ENCODE measurements at places on chromosomes 13 and 19.

DNA sequence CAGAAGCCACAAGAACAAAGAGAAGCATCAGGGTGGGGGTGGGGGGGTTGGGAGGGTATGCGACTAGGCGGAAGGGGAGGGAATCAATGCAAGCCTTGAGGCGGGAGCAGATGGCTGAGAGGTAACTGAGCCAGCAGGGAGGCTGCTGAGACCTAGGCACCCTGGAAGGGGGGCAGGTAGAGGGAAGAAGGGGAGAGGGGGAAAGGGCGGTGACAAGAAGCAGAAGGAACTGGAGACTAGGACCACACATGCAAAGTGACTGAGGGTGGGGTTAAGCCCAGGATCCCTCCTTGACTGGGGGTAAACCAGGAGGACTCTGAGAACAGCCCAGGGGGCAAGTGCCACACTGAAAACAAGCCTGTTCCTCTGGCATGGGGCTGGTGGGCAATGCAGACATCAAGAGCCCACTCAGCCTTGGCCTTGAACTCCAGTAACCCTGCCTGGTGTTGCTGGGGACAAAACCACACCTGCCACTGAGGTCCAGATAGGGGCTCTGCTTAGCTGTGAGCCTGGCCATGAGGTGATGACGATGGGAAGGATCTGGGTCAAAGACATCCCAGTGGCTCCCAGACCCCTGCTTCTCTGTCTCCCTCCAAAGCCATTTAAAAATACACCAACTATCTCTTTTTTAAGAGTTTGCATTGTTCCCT is 20.3 kb downstream of the OPA3 start:
- no peak for DNase-seq

GRCh38 chr13:20142927-20143480 is 17.8 kb downstream of the GJA3 start:
- DNase-seq = no peak

GRCh38 chr19:18191640-18192062 is 1.4 kb upstream of the MPV17L2 start:
- DNase-seq = no peak

- no peak for DNase-seq
Observed at GRCh38 chr19:38989066-38989605, 13.6 kb upstream of the FBXO17 start.

- no peak for DNase-seq
Observed at GRCh38 chr19:57212109-57212508, 18.7 kb upstream of the AURKC start.

GRCh38 chr19:42155796-42156195 is 23.6 kb upstream of the POU2F2 start:
- no peak for DNase-seq

DNA sequence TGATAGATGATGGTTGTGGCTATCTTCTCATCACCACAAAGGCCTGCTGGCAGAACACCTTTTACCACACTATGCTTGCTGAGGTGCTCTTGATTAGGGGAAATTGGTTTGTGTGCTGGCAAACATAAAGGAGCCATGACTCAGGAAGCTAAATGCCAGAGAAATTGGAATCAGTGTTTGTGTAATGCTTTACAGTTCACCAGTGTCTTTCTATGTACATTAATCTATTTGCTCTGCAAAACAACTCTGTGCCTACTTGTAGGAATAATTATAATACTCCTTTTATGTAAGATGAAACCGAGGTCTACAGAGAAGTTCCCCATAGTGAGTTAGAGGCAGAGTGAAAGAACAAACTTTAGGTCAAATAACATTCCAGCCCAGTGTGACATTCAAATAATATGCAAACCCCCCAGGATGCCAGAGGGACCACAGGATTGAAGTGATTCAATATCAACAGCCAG is 390.5 kb upstream of the HTR2A start:
- DNase-seq = no peak

- no peak for DNase-seq
Observed at GRCh38 chr19:49338691-49339300, 3.6 kb downstream of the CD37 start.

- DNase-seq = no peak
Observed at GRCh38 chr13:90238413-90238812, 1109.1 kb upstream of the MIR17HG start.

- DNase-seq = no peak
Observed at GRCh38 chr13:107329991-107330390, 762.1 kb upstream of the ARGLU1 start.

- no peak for DNase-seq
Observed at GRCh38 chr19:57620673-57621348, 6.8 kb downstream of the ZNF134 start.

GRCh38 chr13:40271931-40272775 is 394.3 kb downstream of the FOXO1 start:
- DNase-seq = peak; percentile 31

GRCh38 chr13:60111691-60112090 is 52.0 kb downstream of the DIAPH3 start:
- DNase-seq = no peak

- no peak for DNase-seq
Observed at GRCh38 chr19:12000152-12000981, 35.1 kb downstream of the ZNF433 start.

- DNase-seq = no peak
Observed at GRCh38 chr19:56572589-56572988, 5.3 kb downstream of the ZNF470 start.

DNA sequence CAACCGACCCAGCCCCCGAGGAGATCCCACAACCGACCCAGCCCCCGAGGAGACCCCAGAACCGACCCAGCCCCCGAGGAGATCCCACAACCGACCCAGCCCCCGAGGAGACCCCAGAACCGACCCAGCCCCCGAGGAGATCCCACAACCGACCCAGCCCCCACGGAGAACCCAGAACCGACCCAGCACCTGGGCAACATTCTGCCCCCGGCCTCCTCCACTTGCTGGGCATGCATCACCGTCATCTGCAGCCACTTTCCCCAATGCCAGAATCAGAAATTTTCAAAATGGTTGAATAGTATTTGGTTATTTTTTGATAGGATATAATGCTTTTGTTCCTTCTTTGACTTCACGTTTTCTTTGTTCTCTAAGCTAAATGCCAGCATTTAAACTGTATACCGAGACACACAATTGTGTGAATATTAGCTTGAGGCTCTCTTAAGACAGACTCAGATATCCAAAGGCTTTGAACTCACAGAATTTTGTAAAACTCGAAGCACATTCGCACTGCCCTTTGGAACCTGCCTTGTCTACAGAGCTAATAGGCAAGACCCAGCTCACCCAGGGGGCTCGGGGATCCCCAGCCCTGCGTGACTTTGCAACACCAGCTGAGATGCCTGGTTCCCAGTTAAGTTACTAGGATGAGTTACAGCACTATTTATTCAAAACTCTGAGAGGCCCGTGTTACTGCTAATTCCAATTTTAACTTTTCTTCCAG is 15.5 kb upstream of the RASA3 start:
- DNase-seq = no peak

- no peak for DNase-seq
Observed at GRCh38 chr13:89733829-89734228, 1613.7 kb upstream of the MIR17HG start.

- no peak for DNase-seq
Observed at GRCh38 chr19:53519446-53519845, 18.5 kb upstream of the ZNF331 start.

- DNase-seq = no peak
Observed at GRCh38 chr13:70769817-70770216, 661.6 kb upstream of the KLHL1 start.

DNA sequence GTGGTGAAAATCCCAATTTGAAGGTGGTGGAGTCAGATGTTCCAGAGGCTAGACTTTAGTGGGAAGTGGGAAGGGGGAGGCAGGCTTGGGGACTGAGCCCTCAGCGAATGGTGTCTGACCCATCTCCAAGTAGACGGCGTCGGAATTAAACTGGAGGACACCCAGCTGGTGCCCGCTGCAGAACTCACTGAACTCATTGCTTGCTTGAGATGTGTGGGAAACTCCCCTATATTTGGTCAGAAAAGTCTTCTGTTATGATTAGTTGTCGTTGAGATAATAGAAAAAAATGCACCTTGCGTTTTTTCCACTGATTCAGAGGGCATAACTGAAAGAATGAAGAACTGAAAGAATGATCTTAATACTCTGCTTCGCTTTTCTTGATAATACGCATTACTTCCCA is 871 bp upstream of the ZNF583 start:
- DNase-seq = no peak

DNA sequence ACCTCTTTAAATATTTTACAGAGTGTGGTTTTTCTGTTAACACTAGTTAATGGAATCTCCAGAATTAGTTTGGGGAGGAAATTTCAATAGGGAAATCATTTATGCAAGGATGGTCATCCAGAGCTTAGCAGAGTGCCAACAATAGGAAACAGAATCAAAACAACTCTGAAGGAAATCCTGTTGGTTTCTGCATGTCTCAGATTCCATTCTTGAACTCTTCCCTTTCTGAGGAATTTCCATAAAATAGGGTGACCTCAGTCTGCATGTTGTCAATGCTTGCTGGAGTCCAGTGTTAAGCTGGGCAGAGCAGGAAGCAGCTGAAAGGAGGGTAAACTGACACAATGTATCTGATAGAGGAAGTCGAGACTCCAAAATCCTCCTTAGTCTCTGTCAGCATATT is 16.9 kb downstream of the CBY2 start:
- DNase-seq = no peak

DNA sequence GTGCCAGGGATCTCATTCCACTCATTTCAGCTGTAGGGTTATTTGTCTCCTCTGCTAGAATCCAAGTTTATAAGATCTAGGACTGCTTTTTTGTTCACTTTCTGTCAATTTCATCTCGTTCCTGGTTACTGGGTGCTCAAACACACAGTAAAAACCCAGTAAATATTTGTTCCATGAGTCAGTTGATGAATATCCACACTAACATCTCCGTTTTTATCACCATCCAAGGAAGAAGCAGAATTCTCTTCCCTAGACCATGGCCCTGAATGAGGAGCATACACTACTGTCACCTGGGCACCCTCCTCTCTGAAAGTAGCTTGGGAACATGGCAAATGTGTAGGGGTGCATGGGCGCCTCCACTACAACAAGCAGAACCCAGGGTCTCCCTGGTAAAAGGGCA is 390.8 kb downstream of the FOXO1 start:
- DNase-seq = no peak

DNA sequence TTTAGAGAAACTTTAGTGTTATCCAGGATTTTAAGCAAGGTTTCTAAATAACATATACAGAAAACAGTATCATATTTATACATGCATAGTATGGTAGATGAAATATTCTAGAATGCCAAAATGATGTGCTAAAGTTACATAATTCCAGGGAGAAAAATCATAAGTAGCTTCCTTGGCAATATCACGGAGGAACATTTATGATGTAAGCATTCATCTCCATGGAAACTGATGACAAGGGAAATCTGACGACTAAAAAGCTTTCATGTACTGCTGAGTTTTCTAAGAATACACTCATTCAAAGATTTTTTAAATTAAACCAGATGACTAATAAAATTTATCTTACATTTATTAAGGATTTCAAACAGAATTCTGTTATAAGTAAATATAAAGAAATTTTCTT is 4.7 kb downstream of the TEX30 start:
- DNase-seq = no peak

DNA sequence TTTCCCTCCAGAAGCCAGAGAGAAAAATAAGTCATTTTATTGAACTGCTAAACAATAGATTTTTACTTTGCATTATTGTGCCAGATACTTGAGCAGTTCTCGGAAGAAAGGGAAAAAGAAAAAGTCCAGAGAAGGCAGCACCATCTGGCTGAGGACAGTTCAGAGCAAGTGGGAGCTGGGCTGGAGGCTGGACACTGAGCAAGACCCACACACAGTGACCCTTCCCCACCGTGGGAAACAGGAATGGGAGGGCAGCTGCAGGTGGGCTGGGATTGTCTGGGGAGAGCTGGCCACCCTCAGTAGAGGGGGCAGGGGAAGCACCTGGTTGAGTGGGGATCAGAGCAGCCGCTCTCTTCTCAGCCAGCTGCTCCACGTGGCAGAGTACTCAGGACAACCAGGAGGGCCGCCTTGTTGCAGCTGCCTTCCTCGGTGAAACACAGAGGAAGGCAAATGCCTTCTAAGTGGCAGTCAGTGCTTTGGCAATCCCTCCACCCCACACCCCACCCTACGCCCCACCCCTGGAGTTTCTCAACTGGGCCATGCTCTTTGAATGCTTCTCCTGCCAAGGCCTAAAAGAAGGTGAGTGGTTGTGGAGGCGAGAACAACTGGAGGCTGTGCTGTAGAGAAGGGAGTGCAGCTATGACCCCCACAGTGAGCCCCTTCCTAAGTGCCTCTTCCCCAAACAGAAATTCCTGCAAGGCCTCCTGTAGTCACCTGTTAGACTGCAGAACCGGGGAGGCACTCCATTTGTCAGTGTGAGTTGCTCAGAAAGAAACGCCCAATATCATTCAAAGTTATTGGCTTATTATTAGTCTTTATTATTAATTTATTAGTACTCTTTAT is 179.3 kb downstream of the ZIC5 start:
- DNase-seq = no peak

GRCh38 chr19:39399668-39400050 is 7.0 kb upstream of the ZFP36 start:
- no peak for DNase-seq

DNA sequence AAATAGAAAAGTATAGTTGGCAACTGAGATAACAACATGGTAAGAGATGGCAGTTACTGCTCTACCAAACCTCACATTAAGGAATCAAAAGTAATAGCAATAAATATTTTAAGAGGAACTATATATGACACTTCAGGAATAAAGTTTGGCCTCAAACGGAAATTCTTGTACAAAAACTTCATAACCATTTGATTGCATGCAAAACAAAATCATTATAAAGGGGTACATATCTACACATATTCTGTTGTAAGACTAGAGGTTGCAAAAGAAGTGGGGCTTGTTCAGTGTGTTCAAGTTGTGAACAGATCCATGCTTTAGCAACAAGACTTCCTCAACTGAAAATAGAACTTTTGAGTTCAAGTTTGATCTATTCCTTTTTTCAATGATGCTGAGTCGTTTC is 133.5 kb upstream of the MIR17HG start:
- no peak for DNase-seq

GRCh38 chr19:572140-572742 is at the start of gene BSG:
Gene BSG, plus strand, starts transcription at chr19:572596. Its CDS starts 39 bp downstream, at chr19:572635.
- peak; percentile 99 for DNase-seq

DNA sequence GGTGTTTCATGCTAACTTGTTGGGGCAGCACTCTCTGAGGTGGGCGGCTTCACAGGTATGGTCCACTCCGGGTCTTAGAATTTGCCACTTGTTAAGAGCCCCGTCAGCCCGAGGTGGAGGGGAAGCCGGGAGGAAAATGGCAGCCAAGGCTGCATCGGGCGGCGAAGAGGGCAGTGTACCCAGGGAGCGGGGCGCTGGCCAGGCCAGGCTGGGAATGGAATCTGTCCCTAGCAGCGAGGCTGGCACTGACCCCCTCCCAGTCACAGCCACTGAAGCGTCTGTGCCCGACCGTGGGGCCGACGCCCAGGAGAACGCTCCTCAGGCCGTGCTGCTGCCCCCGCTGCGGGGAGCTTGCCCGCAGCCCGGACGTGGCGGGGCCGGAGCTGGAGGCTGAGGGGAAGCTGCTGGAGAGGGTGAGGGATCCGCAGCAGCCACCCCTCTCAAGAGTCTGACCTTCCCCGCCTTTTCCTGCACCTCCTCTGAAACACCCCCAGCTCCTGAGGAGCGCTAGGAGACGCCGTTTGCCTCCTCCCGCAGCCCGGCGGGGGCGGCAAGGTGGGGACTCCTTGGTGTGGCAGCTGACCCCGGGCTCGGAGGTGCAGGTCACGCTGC is 313.8 kb upstream of the SPRY2 start:
- DNase-seq = no peak
